ENCODE measurements at places on chromosomes 12 and 14. TPM values are rescaled to one million over a fixed set of nuclear protein-coding genes. Genes with fewer than 3 reads are reported as not detected.

The GYS2 gene
- total RNA-seq, result not detected

The TTC6 gene
- total RNA-seq, result not detected

DNA sequence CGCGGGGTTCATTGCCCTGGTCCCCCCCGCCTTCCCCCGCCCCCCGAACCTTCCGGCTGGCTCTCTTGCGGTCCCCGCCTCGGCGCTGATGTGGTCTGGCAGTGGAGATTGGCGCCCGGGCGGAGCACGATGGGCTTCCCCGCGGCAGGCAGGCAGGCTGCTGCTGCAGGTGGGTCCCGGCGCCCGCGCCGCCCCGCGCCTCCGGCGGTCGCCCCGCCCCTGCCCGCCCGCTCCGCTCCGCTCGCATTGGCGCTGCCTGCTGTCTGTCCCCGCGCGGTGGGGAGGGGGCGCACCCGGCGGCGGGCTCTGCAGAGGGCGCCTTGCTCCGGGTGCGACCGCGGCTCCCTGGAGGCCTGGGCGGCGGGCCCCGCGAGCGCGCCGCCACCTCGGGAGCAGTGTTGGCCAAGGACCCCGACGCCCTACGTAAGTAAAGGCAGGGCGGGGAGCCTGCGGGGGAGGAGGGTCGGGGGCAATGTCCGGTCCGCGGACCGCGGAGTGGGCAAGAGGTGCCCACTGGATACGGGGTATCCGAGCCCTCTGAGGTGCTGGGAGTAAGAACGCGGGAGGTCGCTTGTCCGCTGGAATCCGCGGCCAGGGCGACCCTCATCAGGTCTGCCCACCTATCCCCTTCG lies at the start of gene AKAP5:
AKAP5 (plus strand) TSS at position 309 of the 632 bp plus-strand sequence. CDS start 2,896 bp downstream, outside the sequence.
- DNase-seq, result peak; percentile 66

- DNase-seq, result no peak
Observed at GRCh38 chr12:92437452-92437851, 265.3 kb upstream of the PLEKHG7 start.

- DNase-seq, result no peak
Observed at GRCh38 chr14:101009531-101009930, 106.0 kb upstream of the RTL1 start.

- no peak for DNase-seq
Observed at GRCh38 chr14:36020120-36021029, 156.1 kb downstream of the PTCSC3 start.

GRCh38 chr12:5201554-5202218 lies 158.0 kb downstream of the KCNA5 start:
- no peak for DNase-seq
